ENCODE measurements at places on chromosomes 11 and 22. TPM values are rescaled to one million over a fixed set of nuclear protein-coding genes. Genes with fewer than 3 reads are reported as not detected.

DNA sequence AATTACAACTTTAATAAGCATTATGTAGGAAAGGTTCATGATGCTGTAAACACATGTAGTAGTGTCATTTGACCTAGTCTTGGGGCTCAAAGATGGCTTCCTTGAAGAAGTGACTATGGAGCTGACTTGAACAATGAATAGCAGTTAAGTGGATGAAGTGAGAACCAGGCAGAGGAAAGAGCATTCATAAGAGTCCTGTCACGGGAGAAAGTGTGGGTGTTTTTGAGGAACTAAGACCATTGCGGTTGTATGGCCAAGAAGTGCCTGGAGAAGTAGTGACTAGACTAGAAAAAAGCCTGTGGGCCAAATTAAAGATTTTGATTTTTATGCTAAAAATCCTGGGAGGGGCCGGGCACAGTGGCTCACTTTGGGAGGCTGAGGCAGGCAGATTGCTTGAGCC lies 7.2 kb upstream of the IL18BP start:
- H3K27ac ChIP-seq, result no peak overlapping the region
- no peaks in the 10 kb centered on the region for H3K4me1 ChIP-seq
- H3K27me3 ChIP-seq, result no peaks in the 10 kb centered on the region
- no peak overlapping the region for H3K4me3 ChIP-seq
- DNase-seq, result no peak

Gene USP35
- 8.6 TPM for total RNA-seq

- no peaks in the 10 kb centered on the region for H3K4me1 ChIP-seq
- H3K4me3 ChIP-seq, result no peak overlapping the region
- no peaks in the 10 kb centered on the region for H3K36me3 ChIP-seq
- no peak overlapping the region for H3K27ac ChIP-seq
- no peak for DNase-seq
Observed at GRCh38 chr11:35085531-35086165, 53.3 kb upstream of the CD44 start.

Gene TH
- not detected for total RNA-seq

DNA sequence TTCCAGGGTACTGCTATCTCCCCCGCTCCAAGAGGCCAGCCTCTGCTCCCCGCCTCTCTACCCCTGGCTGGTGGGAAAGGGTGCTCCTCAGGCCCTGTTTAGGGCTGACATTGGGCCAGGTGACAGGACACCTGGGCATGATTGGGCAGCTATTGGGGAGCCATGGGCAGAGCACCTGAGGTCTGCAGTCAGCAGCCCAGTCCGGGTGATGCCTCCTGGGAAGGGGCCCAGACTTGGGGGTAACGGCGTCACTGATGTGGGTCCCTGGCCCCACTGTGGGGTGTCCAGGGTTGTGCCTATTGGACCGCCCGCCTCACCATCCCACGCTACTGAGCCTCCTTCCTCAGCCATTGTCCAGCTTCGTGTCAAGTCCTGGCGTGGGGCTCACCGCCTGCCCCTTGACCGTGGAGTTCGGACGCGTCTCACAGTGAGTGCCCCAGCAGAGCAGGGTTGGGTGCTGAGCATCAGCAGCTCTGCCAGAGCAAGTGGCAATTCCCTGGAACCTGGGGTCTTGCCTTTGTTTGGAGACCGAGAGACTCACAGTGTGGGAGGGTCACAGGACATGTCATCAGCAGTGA lies 2.8 kb upstream of the GATD1 start:
- H3K36me3 ChIP-seq, result no peaks in the 10 kb centered on the region
- no peaks in the 10 kb centered on the region for H3K27me3 ChIP-seq
- H3K4me3 ChIP-seq, result no peak overlapping the region
- no peak overlapping the region for H3K27ac ChIP-seq
- H3K4me1 ChIP-seq, result peaks cover 44% of the 10 kb centered on the region

DNA sequence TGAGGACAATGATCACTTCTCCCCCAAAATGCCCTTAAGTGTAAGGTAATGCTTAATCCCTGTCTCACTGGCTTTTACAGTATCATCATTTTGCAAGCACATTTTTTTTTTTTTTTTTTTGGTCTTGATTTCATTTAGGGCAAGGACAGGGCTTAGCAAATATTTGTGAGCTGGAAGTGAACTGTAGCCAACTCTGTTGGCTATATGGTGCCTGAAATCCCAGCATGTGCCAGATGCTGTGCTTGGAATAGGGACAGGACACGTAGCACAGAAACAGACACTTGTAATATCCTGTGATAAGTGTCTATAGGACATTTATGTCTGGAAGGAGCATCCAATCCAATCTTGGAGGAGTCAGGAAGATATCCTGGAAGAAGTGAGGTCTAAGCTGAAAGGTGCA lies 198.3 kb downstream of the NAV2 start:
- peaks cover 33% of the 10 kb centered on the region for H3K4me1 ChIP-seq
- H3K4me3 ChIP-seq, result no peak overlapping the region
- H3K27me3 ChIP-seq, result no peaks in the 10 kb centered on the region
- no peak for DNase-seq

Gene UPK3A
- total RNA-seq, result not detected

DNA sequence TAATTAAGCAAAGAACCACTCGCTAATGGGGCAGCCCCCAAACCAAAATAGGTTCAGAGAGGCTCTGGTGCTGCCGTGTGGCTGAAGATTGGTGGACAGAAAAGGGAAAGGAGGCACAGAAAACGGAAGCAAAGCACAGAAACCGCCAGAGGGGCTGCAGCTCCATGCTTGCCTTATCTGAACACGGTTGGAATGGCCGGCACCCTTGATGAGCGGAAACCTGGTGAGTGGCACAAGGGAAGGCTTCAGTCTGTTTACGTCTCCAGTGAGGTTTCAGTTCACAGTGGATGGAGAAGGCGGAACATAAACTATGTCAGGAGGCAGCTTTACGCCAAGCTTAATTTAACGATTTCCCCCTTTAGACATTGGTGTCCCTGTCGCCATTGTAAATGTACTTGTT lies 5.2 kb upstream of the PRR33 start:
- H3K36me3 ChIP-seq, result no peaks in the 10 kb centered on the region
- H3K27ac ChIP-seq, result no peak overlapping the region
- H3K4me1 ChIP-seq, result no peaks in the 10 kb centered on the region
- no peak overlapping the region for H3K4me3 ChIP-seq

Gene HMGXB4
- 9.8 TPM for total RNA-seq

Gene OR5T2
- not detected for total RNA-seq

Gene TEAD1
- 99.8 TPM for total RNA-seq

Data from right atrium auricular region (tissue), 2 donors.